Upper lobe of left lung (tissue), 6 donors: ENCODE measurements at places on chromosomes 3 and 15. TPM values are rescaled to one million over a fixed set of nuclear protein-coding genes. Genes with fewer than 3 reads are reported as not detected.

Gene CPNE9
- not detected for total RNA-seq

Gene P2RY12
- total RNA-seq = 2.3 TPM

Gene EFCAB12
- 9.1 TPM for total RNA-seq

Gene INSYN1
- total RNA-seq = 6.2 TPM

Gene NMNAT3
- total RNA-seq = 6.9 TPM

Gene C3orf70
- total RNA-seq = 1.5 TPM

Gene CA12
- total RNA-seq = 5.0 TPM

Gene TAMM41
- 13.3 TPM for total RNA-seq

Gene SEMA5B
- total RNA-seq = not detected

Gene GOLGA6L7
- not detected for total RNA-seq

Gene TMEM108
- 10.2 TPM for total RNA-seq

Gene GHRL
- total RNA-seq = 1.1 TPM

Gene CEMIP
- 9.1 TPM for total RNA-seq

Gene POLQ
- 0.46 TPM for total RNA-seq

Gene SMCO1
- not detected for total RNA-seq

Gene TRPM7
- total RNA-seq = 31.4 TPM

Gene CKMT1B
- 3.9 TPM for total RNA-seq

Gene IGSF10
- total RNA-seq = 9.2 TPM

Gene KLHL40
- total RNA-seq = not detected

Gene TUBGCP5
- total RNA-seq = 11.3 TPM

Gene SLC30A4
- total RNA-seq = 5.7 TPM

Gene UCN2
- total RNA-seq = not detected

Gene GOLGB1
- 46.4 TPM for total RNA-seq

Gene DUOXA2
- not detected for total RNA-seq

Gene MANF
- 102 TPM for total RNA-seq

Gene ZNF385D
- total RNA-seq = 0.33 TPM

Gene TRAT1
- total RNA-seq = 9.9 TPM

Gene CHST14
- total RNA-seq = 17.3 TPM

Gene FSTL1
- total RNA-seq = 157 TPM

Gene PLA2G4E
- total RNA-seq = 5.2 TPM

Gene CCDC33
- total RNA-seq = 4.3 TPM

Gene ALCAM
- total RNA-seq = 390 TPM

Gene CMC1
- total RNA-seq = 17.0 TPM

Gene MYO5C
- total RNA-seq = 87.7 TPM

Gene BCHE
- 1.0 TPM for total RNA-seq

Gene ABI3BP
- total RNA-seq = 46.1 TPM

Gene ITGA11
- 0.49 TPM for total RNA-seq

Gene CCR9
- not detected for total RNA-seq

Gene PCSK6
- total RNA-seq = 3.7 TPM

Gene SH3GL3
- total RNA-seq = 1.8 TPM

Gene ACAD9
- total RNA-seq = 58.6 TPM

Gene HTR3C
- total RNA-seq = not detected

Gene ENTPD3
- 2.1 TPM for total RNA-seq
